Activated CD4-positive, alpha-beta T cell treated with anti-CD3 and anti-CD28 coated beads, Interleukin-2, amount 50 U/mL, for 48 hours (primary cell): ENCODE measurements at places on chromosomes 12 and 14.

DNA sequence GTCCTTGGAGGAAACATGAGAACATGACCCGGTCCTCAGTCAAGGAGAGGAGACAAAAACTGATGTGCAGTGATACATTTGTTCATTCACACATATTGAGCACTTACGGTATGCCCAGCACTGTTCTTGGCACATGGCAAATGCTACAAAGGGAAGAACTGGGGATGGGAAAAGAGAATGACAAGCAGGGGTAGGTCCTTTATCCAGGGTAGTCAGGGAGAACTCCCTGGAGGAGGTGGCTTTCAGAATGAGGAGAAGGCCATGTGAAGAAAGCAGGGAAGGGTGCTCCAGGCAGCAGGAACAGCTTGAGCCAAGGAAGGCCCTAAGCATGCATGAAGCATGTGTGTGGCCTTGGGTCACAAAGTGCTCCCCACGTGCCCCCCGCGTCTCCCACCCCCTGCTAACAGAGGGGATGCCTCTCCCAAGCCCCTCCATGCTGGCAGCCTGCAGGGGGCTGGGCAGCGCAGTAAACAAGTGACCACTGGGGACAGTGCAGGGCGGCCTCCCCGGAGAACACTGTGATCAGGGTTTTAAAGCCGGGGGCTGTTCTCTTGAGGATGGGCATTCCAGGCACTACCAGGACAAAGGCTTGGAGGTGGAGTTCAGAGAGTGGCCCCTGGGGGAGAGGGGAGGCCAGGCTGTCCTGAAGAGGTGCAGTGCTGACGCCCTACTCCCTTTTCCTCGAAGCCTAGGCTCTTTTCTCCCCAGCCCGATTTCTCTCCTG lies 71.0 kb downstream of the PHETA1 start:
- DNase-seq = no peak

GRCh38 chr14:98694541-98694940 lies 577.5 kb downstream of the BCL11B start:
- DNase-seq = no peak

DNA sequence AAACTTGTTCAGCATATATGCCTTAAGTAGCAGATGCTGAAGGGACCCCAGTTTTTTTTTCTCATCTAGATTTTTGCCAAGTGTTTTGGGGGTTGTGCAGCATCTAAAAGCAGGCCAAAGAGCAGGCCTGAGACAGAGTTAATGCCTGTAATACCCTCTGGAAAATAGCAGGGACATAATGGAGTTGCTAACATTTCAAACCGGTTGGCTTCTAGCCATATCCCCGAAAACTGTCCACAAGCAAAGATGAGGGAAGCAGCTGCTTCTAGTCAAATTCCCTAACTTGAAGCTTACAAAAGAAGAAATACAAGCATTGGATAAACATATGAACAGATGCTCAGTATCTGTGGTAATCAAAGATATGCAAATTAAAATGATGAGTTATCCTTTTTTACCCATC lies 52.1 kb upstream of the AEBP2 start:
- no peak for DNase-seq

- no peak for DNase-seq
Observed at GRCh38 chr14:54186821-54187763, 209.7 kb upstream of the CDKN3 start.

DNA sequence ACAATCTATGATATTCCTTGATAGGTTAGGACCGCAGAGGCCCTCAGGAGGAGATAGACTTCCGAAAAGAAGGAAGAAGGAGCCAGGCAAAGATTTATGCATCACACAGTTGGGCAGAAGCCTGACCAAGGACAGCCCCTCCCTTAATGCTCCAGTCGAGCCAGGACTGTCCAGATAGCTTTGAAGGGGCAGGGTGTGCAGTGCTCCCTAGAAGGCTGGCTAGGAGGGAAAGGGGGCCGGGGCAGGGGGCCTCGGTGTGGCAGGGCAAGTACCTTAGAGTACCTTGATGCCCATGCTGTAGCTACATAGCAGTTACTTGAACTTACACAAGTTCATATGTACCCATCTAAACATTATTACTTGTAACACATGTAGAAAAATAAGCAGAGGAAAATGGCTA lies 94.7 kb upstream of the NOS1 start:
- DNase-seq = no peak

- no peak for DNase-seq
Observed at GRCh38 chr14:79961197-79961596, 250.1 kb downstream of the DIO2 start.

DNA sequence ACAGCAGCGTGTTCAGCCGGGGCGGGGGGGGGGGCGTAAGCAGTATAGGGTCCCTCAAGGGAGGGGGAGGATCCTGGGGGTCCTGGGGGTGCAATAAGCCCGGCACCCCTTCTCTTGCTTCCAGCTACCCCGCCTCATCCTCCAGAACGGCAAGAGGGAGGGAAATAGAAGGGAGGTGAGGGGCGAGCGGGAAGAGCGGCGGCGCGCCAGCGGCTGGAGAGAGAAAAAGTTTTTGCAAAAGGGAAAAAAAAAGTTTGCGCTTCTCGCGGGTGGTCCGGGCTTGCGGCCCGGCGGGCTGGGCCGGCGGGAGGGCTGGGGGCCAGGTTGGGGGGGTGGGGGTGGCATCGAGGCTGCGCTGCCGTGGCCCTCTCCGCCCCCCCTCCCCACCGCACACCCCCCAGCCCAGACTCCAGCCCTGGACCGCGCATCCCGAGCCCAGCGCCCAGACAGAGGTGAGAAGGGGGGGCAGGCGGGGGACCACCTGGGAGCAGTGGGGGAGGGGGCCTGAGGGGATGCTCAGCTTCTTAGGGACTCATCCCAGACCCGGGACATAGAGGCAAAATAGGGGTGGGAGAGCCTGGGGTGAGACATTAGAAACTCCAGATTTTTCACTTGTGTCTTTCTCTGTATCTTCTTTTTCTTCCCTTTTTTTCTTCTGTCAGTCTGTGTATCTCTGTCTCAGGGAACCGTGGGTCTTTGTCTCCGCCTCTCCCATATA lies at the start of gene GLI1:
Gene GLI1, plus strand, starts transcription at position 36 of the 718 bp plus-strand sequence. CDS start 3,907 bp downstream, outside the sequence.
- DNase-seq = no peak

DNA sequence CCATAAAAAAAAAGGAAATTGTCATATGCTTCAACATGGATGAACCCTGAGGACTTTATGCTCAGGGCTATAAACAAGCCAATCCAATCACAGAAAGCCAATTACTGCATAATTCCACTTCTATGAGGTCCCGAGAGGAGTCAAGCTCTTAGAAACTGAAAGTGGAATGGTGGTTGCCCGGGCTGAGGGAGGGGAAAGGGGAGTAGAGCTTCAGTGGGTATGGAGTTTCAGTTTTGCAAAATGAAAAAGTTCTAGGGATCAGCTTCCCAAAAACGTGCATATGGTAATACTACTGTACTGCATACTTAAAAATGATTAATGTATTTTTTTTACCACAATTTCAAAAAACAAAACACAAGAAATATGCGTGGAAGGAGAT lies 52.0 kb downstream of the RNF34 start:
- DNase-seq = no peak

DNA sequence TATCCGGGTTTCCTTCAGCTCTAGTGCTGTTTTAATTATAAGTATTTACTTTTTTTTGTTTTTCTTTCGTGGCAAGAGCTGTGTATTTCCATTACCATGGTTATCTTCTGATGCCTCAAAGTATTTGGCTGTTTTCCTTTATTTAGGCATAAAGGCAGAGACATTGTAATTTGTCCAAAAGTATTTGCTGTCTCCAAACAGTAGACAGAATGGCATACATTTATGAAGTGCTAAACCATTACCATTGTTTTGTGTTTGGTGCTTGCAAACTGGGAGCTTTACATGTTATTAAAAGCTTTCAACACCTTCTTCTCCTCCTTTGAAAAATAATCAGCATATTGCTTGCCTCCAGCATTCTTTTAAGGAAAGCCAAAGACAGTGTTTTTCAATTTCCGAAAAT lies 46.3 kb downstream of the FLRT2 start:
- no peak for DNase-seq

DNA sequence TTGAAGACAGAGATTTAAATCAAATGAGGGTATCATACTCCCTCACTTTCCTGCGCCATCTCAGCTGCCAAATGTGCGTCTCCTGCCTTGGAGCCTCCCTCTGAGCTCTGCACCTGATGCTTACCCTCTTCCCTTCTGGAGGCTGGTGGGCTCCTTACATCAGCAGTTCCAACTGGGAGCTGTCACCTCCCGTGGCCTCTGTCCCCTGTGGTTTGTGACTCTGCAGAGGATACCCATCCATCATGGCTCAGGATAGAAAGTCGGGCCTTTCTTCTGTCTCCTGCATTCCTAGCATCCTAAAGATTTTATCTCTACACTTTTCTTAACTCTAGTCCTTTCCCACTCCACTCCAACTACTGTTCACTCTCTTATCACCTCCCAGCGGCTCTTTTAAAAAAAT lies 570.6 kb downstream of the BCL11B start:
- DNase-seq = no peak

- no peak for DNase-seq
Observed at GRCh38 chr14:80584744-80585505, 356.6 kb downstream of the CEP128 start.

DNA sequence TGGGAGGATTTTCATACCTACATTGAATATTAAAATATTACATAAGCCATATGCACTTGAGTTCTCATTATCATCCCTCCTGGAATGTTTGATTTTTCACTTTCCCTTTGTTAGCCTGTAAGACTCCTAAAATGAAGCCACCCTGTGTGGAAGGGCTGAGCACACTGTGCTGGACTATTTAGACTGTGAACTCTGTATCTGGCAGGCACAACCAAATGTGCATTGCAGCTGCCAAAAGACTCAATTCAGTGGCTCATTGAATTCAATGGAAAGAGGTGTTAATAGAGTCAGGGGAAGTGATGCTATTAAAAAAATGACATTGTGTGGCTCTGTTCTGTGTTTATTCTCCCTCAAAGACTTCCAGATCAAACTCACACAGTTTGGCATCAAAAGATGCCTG lies 111.1 kb downstream of the SMOC1 start:
- DNase-seq = no peak

DNA sequence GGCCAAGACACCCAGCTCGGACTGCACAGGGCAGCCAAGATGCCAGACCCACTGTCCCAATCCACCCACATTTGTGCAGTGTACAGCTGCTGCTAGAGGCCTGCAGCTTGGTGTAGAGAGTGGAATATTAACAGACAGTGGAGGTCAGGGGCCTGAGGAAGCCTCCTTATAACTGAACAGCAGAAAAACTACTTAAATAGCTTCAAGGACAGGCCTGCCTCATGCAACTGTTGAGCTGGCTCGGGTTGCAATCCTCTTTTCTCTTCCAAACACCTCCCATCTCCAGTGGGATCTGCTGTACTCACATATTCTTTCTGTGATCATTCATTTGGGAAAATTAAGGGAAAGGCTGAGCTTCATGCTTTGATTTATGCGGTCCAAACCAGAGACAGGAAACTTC lies 1043.2 kb upstream of the TMEM132C start:
- no peak for DNase-seq

DNA sequence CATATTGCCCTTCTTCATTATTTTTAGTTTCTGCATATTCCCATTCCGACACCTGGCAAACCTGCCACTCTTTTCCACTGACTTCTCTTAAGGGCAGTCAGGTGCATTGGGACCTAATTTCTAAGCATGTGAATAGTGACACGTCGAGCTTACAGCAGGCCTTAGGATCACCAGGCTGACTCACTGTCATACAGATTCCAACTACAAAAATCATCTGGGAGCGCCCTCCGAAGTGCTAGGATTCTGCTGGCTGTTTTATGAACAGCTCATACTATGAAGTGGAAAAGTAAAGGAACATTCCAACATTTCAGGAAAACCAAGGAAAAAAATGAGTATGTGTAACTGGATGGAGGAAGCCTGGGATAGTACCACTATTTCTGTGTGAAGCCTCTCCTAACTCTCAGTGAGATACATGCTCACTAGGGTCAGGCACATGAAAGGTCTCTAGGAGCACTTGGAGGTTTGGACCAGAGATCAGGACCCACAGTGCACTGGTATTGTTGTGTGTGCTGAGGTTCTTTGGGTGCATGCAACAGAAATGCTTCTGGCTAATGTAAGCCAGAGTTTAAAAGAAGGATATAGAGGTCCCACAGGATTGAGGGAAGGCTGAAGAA lies 257.4 kb downstream of the ZFP36L1 start:
- DNase-seq = no peak

GRCh38 chr12:71999795-72000194 lies 61.1 kb downstream of the TPH2 start:
- DNase-seq = no peak

- DNase-seq = no peak
Observed at GRCh38 chr12:68667291-68667690, 19.5 kb upstream of the NUP107 start.

DNA sequence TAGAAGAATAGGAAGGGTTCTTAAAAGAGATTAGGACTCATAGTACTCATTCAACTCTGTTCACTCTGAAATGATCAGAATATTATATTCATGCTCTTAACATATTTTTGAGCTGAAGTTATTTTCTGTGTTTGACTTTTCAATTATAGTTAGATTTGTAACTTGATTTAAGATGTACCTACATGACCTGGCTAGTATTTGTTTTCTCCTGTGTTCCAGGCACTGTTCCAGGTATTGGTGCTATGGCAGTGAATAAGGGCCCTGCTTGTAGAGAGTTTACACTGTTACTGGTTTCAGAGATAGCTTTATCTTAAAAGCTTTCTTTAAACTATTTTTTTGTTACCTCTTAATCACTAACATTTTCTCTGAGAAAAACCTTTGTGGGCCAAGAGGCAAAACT lies 19.1 kb upstream of the SLC17A8 start:
- DNase-seq = no peak

GRCh38 chr14:41859336-41859735 lies 252.7 kb downstream of the LRFN5 start:
- no peak for DNase-seq

- DNase-seq = peak; percentile 79
Observed at GRCh38 chr12:4135919-4136605, 137.5 kb upstream of the CCND2 start.

DNA sequence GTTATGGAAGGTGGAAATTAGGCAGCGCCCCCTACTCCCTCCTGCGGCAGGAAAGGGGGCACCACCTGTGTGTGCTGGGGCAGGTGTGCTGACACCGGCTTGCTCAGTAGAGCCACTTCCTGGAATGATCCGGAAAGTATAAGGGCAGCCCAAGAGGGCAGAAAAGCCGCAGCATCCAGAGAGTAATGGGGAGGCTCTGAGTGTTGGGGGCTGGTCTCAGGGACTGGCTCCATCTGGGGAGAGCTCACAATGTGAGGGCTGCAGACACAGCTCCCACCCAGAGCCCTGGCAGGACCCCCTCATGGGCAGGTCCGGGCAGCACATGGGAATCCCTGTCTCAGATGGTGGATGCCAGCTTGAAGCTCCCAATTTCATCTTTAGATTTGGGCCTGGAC lies 187.6 kb upstream of the C14orf180 start:
- no peak for DNase-seq

DNA sequence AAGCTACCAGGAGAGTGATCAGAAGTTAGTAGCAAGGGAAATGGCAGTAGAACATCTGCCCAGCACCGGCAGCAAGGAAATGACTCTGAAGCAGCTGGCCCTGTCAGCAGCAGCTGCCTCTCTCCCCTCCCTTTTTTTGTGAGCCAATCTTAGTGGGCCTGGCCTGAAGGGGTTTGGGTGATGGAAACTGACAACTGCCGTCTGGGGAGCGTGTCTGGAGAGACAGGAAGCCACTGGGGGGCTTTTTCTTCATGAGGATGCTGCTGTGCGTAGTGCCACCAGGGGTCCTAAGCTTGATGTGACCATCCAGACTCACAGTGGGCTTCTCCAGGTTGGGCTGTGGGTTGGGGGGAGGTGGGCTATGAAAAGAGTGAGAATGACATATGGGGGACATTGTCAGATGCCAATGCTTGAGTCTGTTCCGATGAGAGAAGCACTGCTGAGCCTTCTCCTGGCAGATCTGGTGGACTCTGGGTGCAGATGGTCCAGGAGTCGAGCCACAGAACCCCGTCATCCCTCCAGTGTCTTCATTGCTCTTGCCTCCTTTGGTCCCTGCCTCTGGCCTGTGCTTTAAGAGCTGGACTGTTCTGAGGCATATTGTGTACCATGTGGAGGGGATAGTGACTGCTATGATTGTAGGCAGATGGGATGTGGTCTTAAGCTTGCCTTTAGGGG lies 87.6 kb upstream of the HIF1A start:
- DNase-seq = no peak
